ENCODE measurements at places on chromosomes 12 and 14. TPM values are rescaled to one million over a fixed set of nuclear protein-coding genes. Genes with fewer than 3 reads are reported as not detected.

- no peaks in the 10 kb centered on the region for H3K27me3 ChIP-seq
- no peak overlapping the region for H3K27ac ChIP-seq
- no peaks in the 10 kb centered on the region for H3K4me1 ChIP-seq
- H3K4me3 ChIP-seq = no peak overlapping the region
- H3K36me3 ChIP-seq = no peaks in the 10 kb centered on the region
Observed at GRCh38 chr12:122669397-122670070, 33.6 kb downstream of the HCAR2 start.

PDZRN4 gene
- total RNA-seq = 11.2 TPM

DNA sequence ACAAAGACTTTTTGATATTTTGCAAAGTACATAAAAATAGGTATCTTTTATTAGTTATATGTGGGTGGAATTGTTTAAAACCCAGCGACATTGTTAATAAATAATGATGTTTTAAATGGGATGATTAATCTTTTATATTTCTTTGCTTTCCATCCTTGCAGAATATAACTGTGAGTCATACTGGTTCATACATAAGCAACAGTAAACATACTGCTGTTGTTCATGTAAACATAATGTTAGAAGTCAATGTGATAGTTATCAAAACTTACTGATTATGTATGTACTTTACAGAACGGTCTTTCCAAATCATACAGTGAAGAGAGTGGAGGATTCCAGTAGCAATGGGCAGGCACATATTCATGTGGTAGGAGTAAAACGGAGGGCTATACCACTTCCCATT, 119.8 kb downstream of the ARID2 start:
- no peak for DNase-seq
- no peak overlapping the region for H3K27ac ChIP-seq
- H3K4me3 ChIP-seq = no peak overlapping the region
- H3K36me3 ChIP-seq = peaks cover 19% of the 10 kb centered on the region
- H3K27me3 ChIP-seq = no peaks in the 10 kb centered on the region

DNA sequence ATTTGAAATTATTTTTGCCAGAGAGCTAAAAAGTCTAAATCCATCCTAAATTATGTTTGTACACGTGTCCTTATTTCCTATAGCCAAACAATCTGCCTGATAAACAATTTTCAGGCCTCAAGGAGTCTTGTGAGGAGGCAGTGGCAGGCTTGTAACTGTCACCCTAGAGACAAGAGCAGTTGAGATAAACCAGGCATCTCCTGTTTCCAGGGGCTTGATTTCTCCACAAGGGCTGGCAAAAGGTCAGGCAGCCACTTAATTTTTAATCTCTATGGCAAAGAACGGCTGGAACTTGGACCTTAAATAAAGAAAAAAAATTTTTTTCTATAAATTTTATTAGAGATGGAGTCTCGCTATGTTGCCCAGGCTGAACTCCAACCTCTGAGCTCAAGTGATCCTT, 15.5 kb downstream of the PKP2 start:
- no peak overlapping the region for H3K4me3 ChIP-seq
- H3K27ac ChIP-seq = no peak overlapping the region
- no peaks in the 10 kb centered on the region for H3K36me3 ChIP-seq

DNA sequence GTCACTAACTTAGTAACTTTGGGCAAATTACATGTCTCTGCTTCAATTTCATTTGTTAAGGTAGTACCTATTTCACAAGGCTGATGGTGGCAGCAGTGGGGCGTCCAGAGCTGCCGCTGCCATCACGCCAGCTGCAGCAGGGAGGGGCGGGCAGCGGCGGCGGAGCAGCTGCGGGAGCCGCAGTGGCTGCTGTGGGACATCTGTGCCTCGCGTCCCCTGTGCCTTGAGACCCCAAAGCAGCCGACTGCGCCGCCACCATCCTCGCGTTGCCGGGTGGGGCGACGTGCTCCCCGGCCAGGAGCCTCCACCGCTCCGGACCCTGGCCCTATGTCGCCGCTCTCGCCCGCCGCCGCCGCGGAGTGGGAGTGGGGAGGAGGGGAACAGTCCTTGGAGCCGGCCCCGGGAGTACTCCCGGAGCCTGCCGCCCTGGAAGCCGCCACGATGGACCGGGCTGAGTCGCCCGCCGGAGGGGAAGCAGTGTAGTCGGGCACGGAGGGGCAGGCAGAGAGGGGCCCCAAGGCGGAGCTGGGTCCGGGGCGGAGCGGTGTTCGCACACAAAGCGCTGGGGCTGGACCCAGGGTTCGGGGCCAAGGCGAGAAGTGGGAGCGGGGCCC, 51.4 kb downstream of the A2M start:
- peak overlapping the region; percentile 95 for H3K4me3 ChIP-seq
- H3K27me3 ChIP-seq = no peaks in the 10 kb centered on the region
- no peaks in the 10 kb centered on the region for H3K4me1 ChIP-seq
- H3K36me3 ChIP-seq = peaks cover 5% of the 10 kb centered on the region
- H3K27ac ChIP-seq = peak overlapping the region; percentile 94
- peak; percentile 76 for DNase-seq

GRCh38 chr14:104353921-104354701, 215.7 kb downstream of the KIF26A start:
- H3K4me1 ChIP-seq = no peaks in the 10 kb centered on the region
- no peaks in the 10 kb centered on the region for H3K36me3 ChIP-seq
- no peak overlapping the region for H3K4me3 ChIP-seq
- peak; percentile 66 for DNase-seq
- H3K27ac ChIP-seq = no peak overlapping the region

KLRF1 gene
- total RNA-seq = 0.36 TPM

DNA sequence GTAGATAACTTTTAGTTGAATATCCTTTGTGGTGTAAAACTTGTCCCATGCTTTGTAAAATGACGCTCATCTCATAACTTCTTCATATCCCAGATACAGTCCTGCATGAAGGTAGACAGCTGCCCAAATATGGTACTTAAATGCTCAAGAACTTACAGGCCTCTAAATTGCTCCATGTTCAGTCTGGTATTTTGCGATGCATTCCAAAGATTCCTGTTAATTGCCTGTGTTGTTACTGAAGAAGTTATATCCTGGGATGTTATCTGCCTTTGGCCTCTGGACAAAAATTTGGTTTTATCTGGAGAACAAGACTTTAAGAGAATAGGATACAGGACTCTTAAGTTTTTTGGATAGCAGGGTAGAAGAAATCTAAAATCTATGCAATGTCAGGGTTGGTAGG, 473.0 kb downstream of the PCNX1 start:
- peaks cover 2% of the 10 kb centered on the region for H3K4me1 ChIP-seq
- H3K36me3 ChIP-seq = no peaks in the 10 kb centered on the region
- DNase-seq = no peak
- no peak overlapping the region for H3K27ac ChIP-seq
- no peak overlapping the region for H3K4me3 ChIP-seq

DNA sequence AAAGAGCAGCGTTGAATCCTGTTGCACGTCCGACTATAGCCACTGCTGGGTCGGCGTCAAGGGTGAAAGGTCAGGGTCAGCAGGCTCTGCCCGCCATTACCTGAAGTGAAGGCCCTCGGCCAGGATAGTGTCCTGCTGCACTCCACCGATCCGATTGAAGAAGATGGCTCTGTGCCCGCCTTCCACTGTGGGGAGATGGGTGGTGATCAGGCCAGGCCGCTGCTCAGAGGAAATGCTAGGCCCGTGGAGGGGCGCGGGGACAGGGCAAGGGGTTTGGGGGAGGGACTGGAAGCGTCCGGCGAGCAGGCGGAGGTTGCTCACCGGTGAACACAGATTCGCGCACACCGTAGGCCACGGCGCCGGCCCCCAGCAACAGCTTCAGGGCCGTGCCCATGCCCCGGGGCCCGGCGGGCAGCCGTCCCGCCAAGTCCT, 352 bp downstream of the PHB2 start:
- H3K27ac ChIP-seq = peak overlapping the region; percentile 38
- H3K4me1 ChIP-seq = peaks cover 5% of the 10 kb centered on the region
- peaks cover 1% of the 10 kb centered on the region for H3K36me3 ChIP-seq
- DNase-seq = no peak
- no peaks in the 10 kb centered on the region for H3K27me3 ChIP-seq

PTCSC3 gene
- total RNA-seq = not detected

DNA sequence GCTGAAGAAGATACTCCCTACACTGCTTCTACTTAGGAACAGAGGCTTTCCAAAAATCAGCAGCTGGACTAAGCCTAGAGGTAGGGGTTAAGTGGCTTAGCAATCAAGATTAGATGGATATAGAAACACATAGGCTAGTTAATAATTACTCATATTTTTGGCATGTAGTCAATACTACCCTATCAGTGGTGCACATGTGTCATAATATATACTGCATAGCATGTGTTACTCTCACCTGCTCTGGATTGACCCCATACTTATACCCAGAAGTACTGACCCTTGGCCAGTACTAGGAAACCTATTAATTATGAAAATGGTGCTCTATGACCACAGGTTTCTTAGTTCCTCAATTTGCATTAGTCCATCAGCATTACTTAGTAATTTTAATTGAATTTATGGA, 528.4 kb upstream of the LMO3 start:
- H3K27ac ChIP-seq = no peak overlapping the region
- no peak for DNase-seq
- no peak overlapping the region for H3K4me3 ChIP-seq
- no peaks in the 10 kb centered on the region for H3K27me3 ChIP-seq

- H3K27me3 ChIP-seq = no peaks in the 10 kb centered on the region
- no peaks in the 10 kb centered on the region for H3K36me3 ChIP-seq
- no peaks in the 10 kb centered on the region for H3K4me1 ChIP-seq
- DNase-seq = no peak
Observed at GRCh38 chr14:97866195-97866594, 1069.0 kb downstream of the VRK1 start.

DNA sequence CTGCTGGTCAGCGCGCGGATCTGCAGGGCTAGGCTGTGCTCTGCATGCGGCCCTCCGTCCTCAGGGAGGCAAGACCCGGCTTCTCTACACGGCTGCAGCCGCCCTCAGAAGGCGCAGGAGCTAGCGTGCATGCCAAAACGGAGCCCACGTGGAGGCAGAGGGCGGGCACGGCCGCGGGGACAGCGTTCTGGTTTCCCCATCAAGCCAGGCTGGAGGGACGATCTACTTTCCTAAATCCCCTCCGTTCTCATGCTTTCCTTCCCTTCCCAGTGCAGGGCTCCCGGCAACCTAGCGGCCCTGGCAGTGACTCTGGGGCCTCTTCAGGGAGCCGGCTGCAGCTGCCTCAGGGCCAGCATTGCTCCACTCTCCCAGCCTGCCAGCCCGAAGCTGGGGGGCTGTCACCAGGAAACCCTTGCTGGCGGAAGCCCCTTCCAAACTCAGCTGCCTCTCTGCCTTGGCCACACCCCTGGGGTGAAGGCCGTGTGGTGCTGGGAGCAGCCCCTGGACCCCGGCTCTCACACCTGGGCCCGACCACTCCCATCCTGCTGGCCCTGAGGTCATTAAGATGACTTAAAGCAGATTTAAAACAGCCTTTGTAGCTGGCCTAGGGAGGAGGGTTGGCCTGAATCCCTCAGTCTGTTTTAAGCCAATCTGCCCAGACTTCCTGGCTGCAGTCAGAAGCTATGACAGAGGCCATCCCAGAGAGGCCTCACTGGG, 9.2 kb upstream of the GOLGA3 start:
- no peaks in the 10 kb centered on the region for H3K4me1 ChIP-seq
- H3K36me3 ChIP-seq = peaks cover 5% of the 10 kb centered on the region
- no peak for DNase-seq
- no peak overlapping the region for H3K4me3 ChIP-seq
- H3K27ac ChIP-seq = no peak overlapping the region

CLMN gene
- total RNA-seq = 15.8 TPM

DNA sequence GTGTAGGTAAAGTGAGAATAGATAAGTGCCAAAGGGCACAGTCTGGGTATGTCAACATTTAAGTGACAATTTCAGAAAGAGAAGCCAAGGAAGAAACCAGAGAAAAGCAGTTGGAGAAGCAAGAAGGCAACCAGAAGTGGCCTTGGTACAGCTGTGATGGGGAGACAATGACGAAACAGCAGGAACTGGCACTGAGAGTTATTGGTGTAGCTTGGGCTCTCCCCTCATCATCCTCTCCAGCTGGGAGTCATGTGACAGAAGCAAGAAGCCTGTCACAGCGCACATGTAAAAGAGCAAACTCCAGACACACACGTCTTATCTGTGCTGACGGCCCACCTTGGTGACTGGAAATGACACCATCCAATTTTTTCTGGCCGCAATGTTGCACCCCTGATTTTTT, 203.3 kb upstream of the NUDT4 start:
- H3K36me3 ChIP-seq = no peaks in the 10 kb centered on the region
- no peak overlapping the region for H3K27ac ChIP-seq
- no peak overlapping the region for H3K4me3 ChIP-seq
- H3K4me1 ChIP-seq = no peaks in the 10 kb centered on the region

BAZ2A gene
- 130 TPM for total RNA-seq

- no peaks in the 10 kb centered on the region for H3K4me1 ChIP-seq
- DNase-seq = no peak
- no peaks in the 10 kb centered on the region for H3K27me3 ChIP-seq
- H3K36me3 ChIP-seq = no peaks in the 10 kb centered on the region
- H3K4me3 ChIP-seq = no peak overlapping the region
Observed at GRCh38 chr14:54048736-54049135, 92.1 kb upstream of the BMP4 start.

- no peak overlapping the region for H3K27ac ChIP-seq
- H3K27me3 ChIP-seq = no peaks in the 10 kb centered on the region
- no peak overlapping the region for H3K4me3 ChIP-seq
- no peaks in the 10 kb centered on the region for H3K4me1 ChIP-seq
Observed at GRCh38 chr12:121518656-121519055, 62.2 kb downstream of the KDM2B start.

All from aorta (tissue), 5 donors.